ENCODE measurements at places on chromosomes 2 and 18. TPM values are rescaled to one million over a fixed set of nuclear protein-coding genes. Genes with fewer than 3 reads are reported as not detected.
A peak's percentile ranks its signal among the peaks of the same experiment; 100 is the strongest.

- H3K36me3 ChIP-seq: no peaks in the 10 kb centered on the region
- H3K4me1 ChIP-seq: no peaks in the 10 kb centered on the region
- DNase-seq: no peak
- H3K27ac ChIP-seq: no peak overlapping the region
- no peaks in the 10 kb centered on the region for H3K27me3 ChIP-seq
- H3K4me3 ChIP-seq: no peak overlapping the region
Observed at GRCh38 chr2:238945433-238946150, 97.7 kb downstream of the TWIST2 start.

DNA sequence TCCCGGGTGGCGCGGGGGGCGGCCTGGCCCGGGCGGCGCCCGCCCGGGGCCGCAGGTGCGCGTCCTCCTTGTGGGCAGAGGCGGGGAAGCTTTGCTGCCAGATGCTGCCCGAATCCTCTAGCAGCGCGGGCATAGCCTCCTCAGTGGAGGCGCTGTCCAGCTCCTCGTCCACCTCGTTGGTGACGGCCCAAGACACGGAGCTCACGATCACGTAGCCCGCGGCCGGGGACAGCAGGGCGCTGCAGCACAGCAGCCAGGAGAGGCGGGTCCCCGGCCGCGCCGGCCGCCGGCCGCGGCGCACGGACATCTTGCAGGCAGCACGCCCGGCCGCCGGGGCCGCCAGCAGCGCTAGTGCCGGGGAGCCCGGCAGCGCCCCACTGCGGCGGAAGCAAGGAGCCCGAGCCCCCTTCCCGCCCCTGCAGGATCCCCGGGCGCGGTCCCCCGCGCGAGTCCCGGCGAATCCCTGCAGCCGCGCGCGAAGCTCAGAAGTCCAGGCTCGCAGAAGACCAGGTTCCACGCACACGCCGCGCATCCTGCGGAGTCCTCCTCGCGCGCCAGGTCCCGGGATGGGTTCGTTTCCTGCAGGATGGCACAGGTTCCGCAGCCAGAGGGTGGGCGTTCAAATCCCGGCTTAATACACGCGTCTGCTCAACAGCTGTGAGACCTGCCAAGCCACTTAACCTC, at the start of gene CREG2:
Gene CREG2, minus strand, starts transcription at position 353 of the 684 bp plus-strand sequence. Its CDS starts 46 bp downstream, at position 307.
- H3K27ac ChIP-seq: no peak within 1 kb of the TSS
- peak; percentile 70 for DNase-seq
- H3K36me3 ChIP-seq: no peaks in the 10 kb centered on the region
- no peak within 1 kb of the TSS for H3K4me3 ChIP-seq
- peaks cover 40% of the 10 kb centered on the region for H3K27me3 ChIP-seq

DNA sequence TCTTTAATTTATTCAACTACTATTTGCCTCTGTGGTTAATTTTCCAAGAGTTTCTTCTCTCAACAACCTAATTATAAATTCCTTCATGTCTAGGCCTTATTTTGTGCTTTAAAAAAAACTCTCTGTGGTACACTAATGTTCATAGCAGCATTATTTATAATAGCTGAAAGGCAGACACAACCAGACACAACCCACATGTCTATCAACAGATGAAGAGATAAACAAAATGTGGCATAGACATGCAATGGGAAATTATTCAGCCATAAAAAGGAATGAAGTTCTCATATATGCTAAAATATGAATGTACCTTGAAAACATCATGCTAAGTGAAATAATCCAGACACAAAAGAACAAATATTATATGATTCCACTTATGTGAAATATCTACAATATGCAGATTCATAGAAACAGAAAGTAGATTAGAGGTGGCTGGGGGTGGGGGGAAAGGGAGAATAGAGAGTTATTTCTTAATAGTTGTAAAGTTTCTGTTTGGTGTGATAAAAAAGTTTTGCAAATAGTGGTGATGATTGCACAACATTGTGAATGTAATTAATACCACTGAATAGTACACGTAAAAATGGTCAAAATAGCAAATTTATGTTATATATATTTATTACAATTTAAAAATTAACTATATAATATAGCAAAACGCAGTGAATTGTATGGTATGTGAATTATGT, 28.1 kb upstream of the RASGRP3 start:
- no peak overlapping the region for H3K27ac ChIP-seq
- H3K4me1 ChIP-seq: no peaks in the 10 kb centered on the region
- H3K4me3 ChIP-seq: no peak overlapping the region
- no peaks in the 10 kb centered on the region for H3K27me3 ChIP-seq

DNA sequence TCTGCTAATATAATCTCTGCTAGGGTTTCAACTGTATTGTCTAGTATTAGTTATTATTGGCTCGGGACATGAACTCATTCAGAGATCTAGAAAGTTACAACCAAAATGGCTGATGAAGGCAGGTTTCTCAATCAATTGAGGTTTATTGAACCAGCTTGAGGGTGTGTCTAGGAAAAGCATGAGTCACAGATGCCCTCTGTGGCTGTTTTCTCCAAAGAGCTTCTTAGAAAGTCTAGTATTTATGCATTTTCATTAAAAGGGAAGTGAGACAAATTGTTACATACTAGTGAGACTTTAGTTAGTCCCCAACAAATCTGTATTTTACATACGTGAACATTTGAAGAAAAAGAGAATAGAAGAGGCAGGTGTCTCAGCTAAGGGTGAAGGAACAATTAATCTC, 23.0 kb upstream of the RTTN start:
- no peak for DNase-seq
- H3K4me3 ChIP-seq: no peak overlapping the region
- H3K27me3 ChIP-seq: no peaks in the 10 kb centered on the region
- H3K4me1 ChIP-seq: no peaks in the 10 kb centered on the region

GRCh38 chr2:120331903-120332302, 14.0 kb upstream of the INHBB start:
- no peaks in the 10 kb centered on the region for H3K4me1 ChIP-seq
- no peak overlapping the region for H3K27ac ChIP-seq
- no peak overlapping the region for H3K4me3 ChIP-seq
- DNase-seq: no peak

The PAX8 gene
- polyA plus RNA-seq: 0.45 TPM

The SRSF7 gene
- 687 TPM for polyA plus RNA-seq

All from B cell (primary cell).